ENCODE measurements at places on chromosomes 7 and 10. TPM values are rescaled to one million over a fixed set of nuclear protein-coding genes. Genes with fewer than 3 reads are reported as not detected.

Gene ADCY1
- total RNA-seq, result 29.4 TPM

Gene TET1
- 4.7 TPM for total RNA-seq

Gene CYP17A1
- not detected for total RNA-seq

Gene ZPBP
- not detected for total RNA-seq

Gene CUZD1
- 0.58 TPM for total RNA-seq

Gene STEAP4
- total RNA-seq, result 1.7 TPM

Gene HTR5A
- not detected for total RNA-seq

Gene MINDY4
- total RNA-seq, result 8.6 TPM

Gene RPEL1
- total RNA-seq, result under 0.01 TPM

Gene CLEC5A
- total RNA-seq, result not detected

Gene CAMK2B
- total RNA-seq, result 0.15 TPM

Gene PDAP1
- total RNA-seq, result 46.3 TPM

Gene TMEM236
- total RNA-seq, result under 0.01 TPM
